ENCODE measurements at places on chromosomes 5 and 9.

DNA sequence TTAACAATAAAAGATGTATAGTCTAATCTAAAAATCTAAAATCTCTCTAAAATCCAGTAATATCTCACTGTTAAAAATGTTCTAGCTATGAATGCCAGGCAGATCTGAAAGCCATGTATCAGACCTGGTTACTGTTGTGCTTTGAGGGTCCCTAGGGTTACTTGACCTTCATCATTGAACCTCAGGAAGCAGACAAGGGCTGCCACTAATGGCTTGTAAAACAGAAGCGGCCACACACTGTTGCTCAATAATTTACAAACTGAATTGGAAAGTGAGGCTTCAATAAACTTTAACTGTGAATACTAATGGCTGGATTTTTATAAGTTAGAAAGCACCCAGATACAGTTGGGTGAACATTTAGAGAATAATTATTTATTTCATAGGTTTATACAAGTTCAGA is 198.0 kb upstream of the RPS23 start:
- no peak for DNase-seq

GRCh38 chr9:137149942-137150616 is 11.1 kb downstream of the GRIN1 start:
- DNase-seq: no peak

- DNase-seq: no peak
These were observed 172.9 kb upstream of the SMIM23 start for GRCh38 chr5:171612749-171613148.

GRCh38 chr9:117682955-117683710 is 21.1 kb upstream of the TLR4 start:
- no peak for DNase-seq

DNA sequence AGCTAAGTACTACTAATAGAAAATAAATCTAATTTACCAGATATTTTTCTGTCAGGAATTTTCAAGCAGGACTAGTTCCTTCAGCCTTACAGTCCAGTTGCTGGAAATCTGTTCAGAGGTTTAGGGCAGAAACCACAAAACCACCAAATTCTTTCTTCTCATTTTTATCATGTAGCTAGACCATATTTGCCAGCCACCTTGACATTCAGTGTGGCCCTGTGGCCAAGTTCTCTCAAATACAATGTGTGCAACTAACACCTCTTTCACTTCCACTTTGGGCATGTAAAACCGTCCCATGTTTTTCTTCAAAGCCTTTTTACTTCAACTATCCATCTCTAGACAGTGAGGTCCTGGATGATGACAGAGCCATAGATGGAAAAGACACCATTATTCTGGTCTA is 1133.2 kb upstream of the CDH18 start:
- no peak for DNase-seq

DNA sequence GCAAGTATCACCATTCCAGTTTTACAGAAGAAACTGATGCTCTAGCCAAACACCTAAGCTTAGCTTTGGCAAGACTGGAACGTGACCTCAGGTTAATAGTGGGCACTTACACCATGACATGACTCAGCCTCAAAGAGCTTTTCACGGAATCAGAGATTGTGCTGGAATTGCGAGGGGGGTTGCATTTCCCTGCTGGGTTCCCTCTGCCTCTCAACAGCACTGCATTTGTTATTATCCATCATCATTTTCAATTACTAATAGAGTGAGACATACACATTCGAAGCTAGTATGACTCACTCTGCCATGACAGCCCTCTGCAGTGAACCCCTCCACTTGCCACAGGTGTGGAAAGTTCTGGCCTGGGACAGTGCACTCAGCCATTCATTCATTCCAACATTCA is 8.0 kb downstream of the SPOCK1 start:
- no peak for DNase-seq

GRCh38 chr5:149852641-149853330 is 91.8 kb downstream of the PDE6A start:
- peak; percentile 8 for DNase-seq

DNA sequence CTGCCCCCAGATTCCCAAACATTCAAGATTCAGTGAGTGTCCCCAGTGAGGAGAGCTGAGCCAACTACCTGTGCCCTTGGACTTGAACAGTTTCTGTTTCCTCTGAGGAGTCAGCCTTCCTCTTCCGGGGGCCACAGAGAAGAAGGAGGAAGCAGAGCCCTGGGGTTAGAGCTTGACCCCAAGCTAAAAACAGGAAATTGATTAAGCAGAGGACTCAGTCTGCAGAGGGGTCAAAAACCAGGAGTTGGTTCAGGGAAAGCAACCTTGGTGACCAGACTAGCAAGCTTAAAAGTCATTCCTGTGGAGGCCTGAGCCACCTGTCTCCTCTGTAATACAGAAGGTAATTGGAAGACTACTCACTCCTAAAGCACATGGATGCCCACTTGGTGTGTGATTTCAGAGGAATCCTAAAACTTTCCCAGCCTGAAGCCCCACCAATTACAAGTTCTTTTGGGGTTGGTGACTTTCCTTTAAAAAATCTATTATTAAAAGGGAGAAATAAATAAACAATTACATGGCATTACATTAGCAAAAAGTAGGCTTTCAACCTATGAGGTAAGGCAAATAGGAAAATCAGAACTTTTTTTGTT is 64.2 kb upstream of the SELENOP start:
- no peak for DNase-seq

- DNase-seq: no peak
These were observed 23.1 kb downstream of the MAP1B start for GRCh38 chr5:72130351-72130761.

- DNase-seq: no peak
These were observed 15.8 kb downstream of the SLC25A48 start for GRCh38 chr5:135850231-135850630.

GRCh38 chr5:175113947-175114346 is 330.0 kb downstream of the DRD1 start:
- no peak for DNase-seq

DNA sequence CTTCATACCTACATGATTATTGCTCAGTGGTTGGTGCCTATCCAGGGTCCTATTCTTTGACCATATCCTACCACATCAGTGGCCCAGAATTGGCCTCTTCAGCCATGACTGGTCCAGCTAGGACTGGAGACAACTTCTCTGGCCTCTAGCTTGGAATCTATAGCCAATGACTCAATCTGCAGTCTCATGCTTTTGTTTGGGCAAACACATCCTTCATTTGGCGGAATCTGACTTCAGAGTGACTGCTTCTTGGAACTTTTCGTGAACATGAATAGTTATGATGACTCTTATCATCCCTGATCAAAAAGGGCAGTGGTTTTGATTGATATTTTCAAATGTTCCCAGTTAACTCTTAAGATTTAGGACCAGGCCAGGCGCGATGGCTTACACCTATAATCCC is 134.1 kb downstream of the PAPPA start:
- no peak for DNase-seq

DNA sequence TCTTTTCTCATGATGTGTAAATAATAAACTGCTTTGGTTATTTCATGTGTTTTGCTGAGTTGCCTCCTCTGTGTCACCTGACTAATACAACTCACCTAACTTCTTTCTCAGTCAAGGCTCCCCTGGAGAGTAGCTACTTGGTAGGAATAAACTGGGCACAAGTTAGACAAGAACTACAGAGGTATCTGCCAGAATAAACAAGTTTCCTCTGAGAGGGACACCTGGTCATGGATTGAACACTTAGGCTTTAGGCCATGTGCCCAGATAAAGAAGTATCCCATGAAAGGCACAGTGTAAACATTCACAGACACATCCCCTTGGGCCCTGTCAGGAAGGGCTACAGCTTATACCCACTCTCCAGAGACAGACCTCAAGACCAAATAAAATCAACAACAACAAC is 532.5 kb downstream of the KIF4B start:
- no peak for DNase-seq

DNA sequence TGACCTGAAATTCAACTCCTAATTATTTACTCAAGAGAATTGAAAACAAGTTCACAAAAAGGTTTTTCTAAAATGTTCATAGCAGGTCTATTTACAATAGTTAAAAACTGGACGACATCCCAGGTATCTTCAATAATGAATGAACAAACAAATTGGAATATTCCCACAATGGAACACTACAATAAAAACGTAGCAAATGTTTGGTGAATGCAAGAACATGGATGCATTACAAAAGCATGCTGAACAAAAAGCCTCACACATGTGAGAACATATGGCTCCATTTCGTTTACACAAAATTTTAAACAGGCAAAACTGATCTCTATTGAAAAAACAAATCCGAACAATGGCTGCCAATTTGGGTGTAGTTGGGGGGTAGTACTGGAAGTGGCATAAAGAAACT is 669.9 kb downstream of the MTRR start:
- no peak for DNase-seq

DNA sequence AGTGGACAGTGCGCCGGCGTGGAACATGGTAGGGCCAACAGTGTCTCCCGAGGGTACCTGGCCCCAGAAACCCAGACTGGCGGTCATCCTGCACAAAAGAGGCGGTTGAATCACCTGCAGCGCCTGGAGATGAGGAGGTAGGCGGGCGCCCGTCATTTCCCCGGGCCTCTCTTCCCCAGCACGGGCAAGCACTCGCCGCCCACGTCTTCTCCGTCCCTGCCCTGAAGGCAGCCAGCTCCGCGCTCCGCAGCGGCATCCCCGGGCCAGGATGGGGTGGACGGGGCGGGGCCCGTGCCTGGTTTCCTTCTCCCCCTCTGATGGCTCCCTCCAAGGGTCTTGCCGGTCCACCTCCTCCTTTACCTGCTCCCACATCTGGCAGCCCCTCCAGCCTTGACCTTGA is 27.1 kb upstream of the N4BP3 start:
- DNase-seq: no peak

DNA sequence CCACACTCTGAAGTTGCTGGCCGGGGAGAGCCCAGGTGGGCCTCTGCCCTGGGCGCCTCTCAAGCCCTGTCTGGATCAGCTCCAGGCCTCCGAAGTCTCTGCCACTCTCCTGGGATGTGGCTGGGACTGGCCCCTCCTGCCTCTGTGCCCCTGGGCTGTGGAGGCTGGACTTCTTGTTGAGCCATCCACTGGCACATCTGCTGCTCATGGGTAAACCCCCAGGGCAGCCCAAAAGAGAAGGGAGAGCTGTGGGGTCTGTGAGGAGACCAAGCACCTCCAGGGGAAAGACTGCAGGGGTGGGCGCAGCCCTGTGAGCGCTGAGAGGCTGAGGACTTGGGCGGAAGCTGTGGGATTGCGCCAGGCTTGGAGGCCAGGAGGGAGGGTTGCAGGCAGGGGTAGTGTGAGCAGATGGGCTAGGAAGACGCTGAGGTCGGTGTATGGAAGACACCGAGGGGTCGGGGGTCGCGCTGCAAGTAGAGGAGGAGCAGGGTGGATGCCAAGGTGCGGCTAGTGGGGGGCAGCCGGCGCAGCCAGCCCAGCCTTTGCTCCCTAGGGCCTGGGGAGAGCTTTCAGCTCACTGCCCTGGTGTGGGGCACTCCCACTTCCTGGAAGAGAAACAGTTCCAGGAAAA is 118.1 kb downstream of the WNK2 start:
- no peak for DNase-seq

DNA sequence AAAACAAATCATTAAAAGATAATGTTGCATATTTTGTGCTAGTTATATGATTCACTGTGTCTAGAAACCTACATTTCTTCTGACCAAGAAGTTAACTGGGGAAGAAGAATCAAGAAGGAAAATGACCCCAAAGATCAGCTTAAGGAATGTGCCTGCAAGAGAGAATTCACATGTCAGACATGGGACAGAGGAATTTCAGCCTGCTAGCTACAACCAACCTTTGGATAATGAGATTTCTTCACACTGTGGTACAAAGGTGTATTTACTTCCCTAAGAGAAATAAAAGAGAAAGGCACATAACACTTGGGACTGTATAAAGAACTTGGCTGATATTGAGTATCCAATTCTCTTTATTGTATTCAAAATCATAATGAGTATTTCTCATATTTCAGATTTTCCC is 39.6 kb upstream of the ELL2 start:
- no peak for DNase-seq

DNA sequence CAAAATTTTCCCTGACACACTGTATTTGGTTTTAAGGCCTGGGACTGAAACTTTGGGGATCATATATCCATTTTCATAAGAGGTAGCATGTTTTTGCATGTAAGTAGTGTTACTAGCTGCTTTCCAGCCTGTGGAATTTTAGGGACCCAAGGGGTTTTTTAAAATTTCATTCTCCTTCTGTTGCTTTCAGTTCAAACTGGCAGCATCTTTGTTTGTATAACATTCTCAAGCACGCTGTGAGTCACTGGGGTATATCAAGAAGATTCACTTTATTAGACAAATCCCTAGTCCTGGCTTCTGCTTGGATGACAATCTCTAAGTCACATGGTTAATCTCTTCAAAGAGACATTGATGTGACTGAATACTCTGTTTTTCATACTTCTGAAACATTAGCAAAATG is 479.0 kb downstream of the CYLC2 start:
- DNase-seq: no peak

DNA sequence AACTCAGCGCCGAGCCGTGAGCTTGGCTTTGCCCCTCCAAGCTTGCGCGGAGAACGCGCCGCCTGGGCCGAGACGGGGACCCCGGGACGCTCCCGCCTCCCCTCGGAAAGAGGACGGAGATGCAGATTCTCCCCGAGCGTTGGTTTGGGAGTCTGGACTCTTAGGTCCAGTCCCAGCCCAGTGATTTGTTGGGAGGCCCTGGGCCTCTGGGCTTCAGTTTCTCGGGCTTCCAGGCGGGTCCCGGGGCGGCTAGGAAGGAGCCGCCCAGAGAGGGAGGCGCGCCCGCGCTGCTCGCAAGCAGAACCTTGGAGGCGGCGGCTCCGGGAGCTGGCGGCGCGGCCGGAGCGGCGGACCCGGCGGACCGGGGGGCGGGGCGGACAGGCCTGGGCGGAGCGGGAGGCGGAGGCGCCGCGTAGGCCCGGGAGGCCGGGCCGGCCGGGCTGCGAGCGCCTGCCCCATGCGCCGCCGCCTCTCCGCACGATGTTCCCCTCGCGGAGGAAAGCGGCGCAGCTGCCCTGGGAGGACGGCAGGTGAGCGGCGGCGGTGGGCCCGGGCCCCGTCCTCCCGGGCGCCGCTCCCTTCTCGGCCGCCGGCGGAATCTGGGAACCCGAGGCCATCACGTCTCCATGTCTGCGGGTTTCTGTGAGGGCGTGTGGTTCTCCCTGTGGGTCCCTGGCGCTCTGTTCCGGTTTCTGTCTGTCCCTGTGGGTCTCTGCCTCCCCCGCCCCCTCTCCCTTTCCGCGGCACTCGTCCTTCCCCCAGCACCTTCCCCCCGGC is at the start of gene B4GALT7:
B4GALT7 (plus strand) TSS at position 402 of the 777 bp plus-strand sequence; CDS start at position 481, 79 bp downstream.
- peak; percentile 84 for DNase-seq

DNA sequence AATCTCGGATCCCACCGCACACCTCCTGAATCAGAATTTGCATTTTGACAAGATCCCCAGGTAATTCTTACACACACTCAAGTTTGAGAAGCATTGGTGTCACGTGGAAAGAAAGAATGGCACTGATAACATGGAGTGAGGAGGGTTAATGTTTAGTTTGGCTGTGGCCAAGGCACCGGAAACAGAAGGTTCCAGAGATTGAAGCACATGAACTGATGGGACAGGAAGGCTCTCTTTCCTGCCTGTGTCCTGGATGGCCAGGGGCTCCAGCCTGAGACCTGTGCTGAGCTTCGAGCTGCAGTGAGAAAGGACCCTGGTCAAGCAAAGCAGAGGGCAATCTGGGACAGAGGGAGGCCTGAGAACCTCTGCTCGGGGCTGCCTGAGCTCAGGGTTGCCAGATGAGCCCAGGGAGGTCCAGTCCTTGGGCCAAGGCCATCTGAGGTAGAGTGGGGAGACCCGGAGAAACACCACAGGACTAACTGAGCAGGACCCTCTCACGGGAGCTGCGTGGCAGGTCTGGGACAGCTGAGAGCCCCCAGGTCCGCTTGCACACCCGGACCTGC is 27.3 kb downstream of the AFAP1L1 start:
- no peak for DNase-seq

- no peak for DNase-seq
These were observed 38.0 kb downstream of the ADAMTS16 start for GRCh38 chr5:5178136-5178535.

- no peak for DNase-seq
These were observed 15.7 kb downstream of the USP20 start for GRCh38 chr9:129850821-129851550.

Measured in stimulated activated CD4-positive, alpha-beta T cell treated with anti-CD3 and anti-CD28 coated beads, Interleukin-1b, Interleukin-23, amount 100 ng/mL, for 1 hour (primary cell).